ENCODE measurements at places on chromosomes 3 and 15. TPM values are rescaled to one million over a fixed set of nuclear protein-coding genes. Genes with fewer than 3 reads are reported as not detected.

The NEK10 gene
- total RNA-seq: 0.66 TPM

The FAM107A gene
- total RNA-seq: 0.41 TPM

The SNTN gene
- total RNA-seq: not detected

The SRGAP3 gene
- total RNA-seq: 1.4 TPM

The ATP2B2 gene
- 0.09 TPM for total RNA-seq

The LRRIQ4 gene
- total RNA-seq: not detected

The GABRA5 gene
- 97.2 TPM for total RNA-seq

The CTXN2 gene
- not detected for total RNA-seq

The LOXL1 gene
- 0.70 TPM for total RNA-seq

The LEKR1 gene
- 1.0 TPM for total RNA-seq

The CPEB1 gene
- total RNA-seq: 3.3 TPM

The GOLGA8O gene
- 0.28 TPM for total RNA-seq

The MUSTN1 gene
- 0.21 TPM for total RNA-seq

The FANCD2OS gene
- not detected for total RNA-seq

The BDH1 gene
- 2.9 TPM for total RNA-seq

The FEZF2 gene
- total RNA-seq: not detected

The PEAK1 gene
- total RNA-seq: 5.9 TPM

The FOXB1 gene
- total RNA-seq: not detected

The CHRFAM7A gene
- total RNA-seq: 4.4 TPM

The CFAP20DC gene
- total RNA-seq: 1.9 TPM

The HTR3E gene
- not detected for total RNA-seq

The ARL6IP5 gene
- 81.3 TPM for total RNA-seq

The STT3B gene
- 68.7 TPM for total RNA-seq

The EAF2 gene
- total RNA-seq: 1.7 TPM

The P3H2 gene
- total RNA-seq: 43.4 TPM

The KCNAB1 gene
- total RNA-seq: not detected

The AGBL1 gene
- total RNA-seq: not detected

The SPATA12 gene
- 0.29 TPM for total RNA-seq

The GHRL gene
- total RNA-seq: not detected

The CD80 gene
- total RNA-seq: 0.03 TPM

The LMAN1L gene
- total RNA-seq: not detected

The CMTM6 gene
- total RNA-seq: 43.5 TPM

The CLDN16 gene
- total RNA-seq: 0.16 TPM

The GOLGA6B gene
- not detected for total RNA-seq

The XYLB gene
- total RNA-seq: 4.3 TPM

The CRABP1 gene
- total RNA-seq: 1.9 TPM

The ZMYND10 gene
- 0.94 TPM for total RNA-seq

The CFAP161 gene
- total RNA-seq: not detected

The IL17RD gene
- 0.97 TPM for total RNA-seq

The FBXO40 gene
- total RNA-seq: not detected

The SLITRK3 gene
- total RNA-seq: not detected

The PARP15 gene
- not detected for total RNA-seq

The AMOTL2 gene
- total RNA-seq: 51.1 TPM
